ENCODE measurements at places on chromosomes 16 and 17. TPM values are rescaled to one million over a fixed set of nuclear protein-coding genes. Genes with fewer than 3 reads are reported as not detected.

DNA sequence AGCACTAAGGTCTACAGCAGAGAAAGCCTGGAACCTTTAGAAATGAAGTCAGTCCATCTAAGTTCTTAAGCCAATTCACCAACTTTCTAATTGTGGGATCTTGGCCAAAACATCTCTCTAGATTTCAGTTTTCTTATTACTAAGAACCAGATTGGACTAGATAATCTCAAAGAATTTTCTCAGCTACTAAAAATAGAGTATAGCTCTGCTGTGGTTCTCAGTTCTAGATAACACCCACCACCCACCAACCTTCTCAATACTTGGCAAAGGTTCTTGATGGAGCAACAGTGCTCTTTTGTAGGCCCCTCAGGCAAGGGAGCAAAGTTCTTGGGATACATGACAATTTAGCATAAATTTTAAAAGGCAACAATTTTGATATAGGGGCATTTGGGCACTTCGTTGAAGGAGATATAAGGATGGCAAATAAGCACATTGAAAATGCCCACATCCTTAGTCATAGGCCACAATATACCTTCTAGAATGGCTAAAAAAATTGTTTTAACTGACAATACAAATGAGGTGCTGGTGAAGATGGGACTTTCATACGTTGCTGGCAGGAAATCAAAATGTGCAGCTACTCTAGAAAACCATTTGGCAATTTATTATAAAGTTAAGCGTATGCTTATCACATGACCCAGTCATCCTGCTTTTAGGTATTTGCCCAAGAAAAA, 74.4 kb upstream of the TMEM132E start:
- DNase-seq = no peak

The ZDHHC1 gene
- 7.8 TPM for total RNA-seq

DNA sequence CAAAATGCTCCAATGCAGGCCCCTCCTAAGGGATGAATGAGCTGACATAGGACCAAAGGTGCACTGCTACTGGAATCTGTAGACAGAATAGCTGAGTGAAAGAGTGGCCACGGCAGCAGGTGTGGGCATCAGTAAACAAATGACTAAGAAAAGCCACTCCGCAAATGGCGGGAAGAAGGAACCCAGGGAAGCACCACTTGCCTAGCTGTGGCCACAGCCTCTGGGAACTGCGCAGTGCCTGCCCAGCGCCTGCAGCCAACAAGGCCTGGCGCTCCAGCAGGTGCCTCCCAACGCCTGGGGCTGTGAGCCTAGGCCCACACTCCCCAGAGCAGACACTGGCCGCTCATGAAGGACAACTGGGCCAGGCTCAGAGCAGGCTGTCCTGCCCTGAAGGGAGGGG, 11.8 kb downstream of the PEMT start:
- no peak for DNase-seq

The RAB37 gene
- total RNA-seq = 1.5 TPM

DNA sequence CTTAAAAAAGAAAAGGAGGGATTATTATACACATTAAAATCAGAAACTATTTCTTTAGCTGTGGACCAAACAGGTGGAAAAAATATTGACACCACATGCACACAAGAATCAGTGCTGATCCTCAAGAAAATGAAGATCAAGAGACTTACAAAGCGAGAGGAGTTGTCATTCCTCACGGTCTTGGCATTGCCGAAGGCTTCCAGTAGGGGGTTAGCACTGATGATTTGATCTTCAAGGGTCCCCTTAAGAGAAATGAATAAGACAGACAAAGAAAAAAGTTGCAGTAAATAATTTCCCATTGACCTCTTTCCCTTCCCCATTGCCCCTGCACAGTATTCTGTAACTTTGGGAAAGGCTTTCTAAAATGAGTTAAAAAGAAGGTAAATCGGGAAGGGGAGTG, 6.0 kb downstream of the MYH4 start:
- no peak for DNase-seq

The NPIPB9 gene
- total RNA-seq = 0.90 TPM

- DNase-seq = no peak
Measured at GRCh38 chr16:53457670-53458069, 23.4 kb downstream of the RBL2 start.

The OR3A3 gene
- total RNA-seq = not detected

- DNase-seq = no peak
Measured at GRCh38 chr17:82970818-82971590, 108.4 kb upstream of the METRNL start.

The C1QTNF8 gene
- total RNA-seq = 0.39 TPM

DNA sequence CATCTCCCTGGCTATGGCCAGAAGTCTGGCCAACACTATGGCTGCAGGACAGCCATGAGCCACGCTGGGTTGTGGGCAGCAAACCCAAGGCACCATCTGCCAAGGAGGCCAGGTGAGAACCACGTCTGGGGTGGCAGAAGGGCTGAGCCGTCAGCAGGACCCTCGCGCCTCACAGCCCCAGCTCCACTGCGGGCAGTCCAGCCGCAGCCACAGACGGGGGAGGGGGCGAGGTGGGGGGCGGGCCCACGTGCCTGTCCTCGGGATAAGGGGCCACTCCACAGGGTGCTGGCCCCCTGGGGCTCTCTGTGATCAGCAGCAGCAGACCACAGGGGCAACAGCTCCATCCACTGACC, 6.5 kb upstream of the BAIAP2 start:
- no peak for DNase-seq

- no peak for DNase-seq
Measured at GRCh38 chr16:25692742-25693508, 1.2 kb downstream of the HS3ST4 start.

GRCh38 chr17:70994194-70994593, 824.9 kb downstream of the KCNJ2 start:
- no peak for DNase-seq

GRCh38 chr17:32542186-32542585, 55.4 kb downstream of the CDK5R1 start:
- DNase-seq = no peak

The CHST4 gene
- 1.1 TPM for total RNA-seq

The ZNF469 gene
- total RNA-seq = 1.3 TPM

- DNase-seq = no peak
Measured at GRCh38 chr17:43953746-43954145, at the start of gene PYY. PYY (minus strand) TSS chr17:43953940; CDS start chr17:43953483, 457 bp downstream.

DNA sequence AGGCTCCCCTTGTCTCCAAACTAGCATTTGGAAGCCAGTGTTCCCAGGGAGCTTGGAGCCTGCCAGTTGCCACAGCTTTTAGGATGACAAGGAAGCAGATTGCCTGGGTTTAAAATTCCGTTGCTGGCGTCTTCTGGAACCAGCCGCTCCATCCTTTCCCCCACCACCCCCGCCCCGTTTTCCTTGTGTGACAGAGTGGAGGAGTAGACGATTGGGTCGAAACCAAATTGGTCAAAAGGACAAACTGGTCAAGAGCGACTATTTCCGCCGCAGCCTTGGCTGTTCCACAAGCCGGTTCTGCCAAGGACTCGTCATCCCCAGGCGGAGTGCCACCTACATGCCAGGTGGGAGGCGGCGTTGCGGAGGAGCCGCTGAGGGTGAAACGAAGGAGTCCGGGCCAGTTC, 91.1 kb downstream of the RPA1 start:
- no peak for DNase-seq
